ENCODE measurements at places on chromosomes 2 and 18. TPM values are rescaled to one million over a fixed set of nuclear protein-coding genes. Genes with fewer than 3 reads are reported as not detected.

DNA sequence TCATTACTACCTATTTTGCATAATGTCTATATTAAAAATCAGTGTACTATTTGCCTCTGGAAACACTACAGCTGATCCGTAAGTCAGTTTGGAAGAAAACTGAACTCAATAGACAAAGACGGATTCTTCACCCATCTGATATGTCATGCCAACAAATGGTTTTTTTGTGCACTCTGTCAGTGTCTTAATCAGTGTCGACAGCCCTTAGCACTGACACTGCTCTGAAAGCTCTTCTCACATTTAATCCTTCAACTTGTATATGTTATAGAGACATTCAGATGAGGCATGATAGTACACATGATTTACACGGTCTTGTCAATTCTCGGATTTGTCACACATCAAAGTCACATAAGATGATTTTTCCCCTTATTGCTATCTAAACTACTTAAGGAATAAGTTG lies 347.5 kb upstream of the GALNT5 start:
- no peak for DNase-seq

Gene SCG2
- total RNA-seq, result not detected

DNA sequence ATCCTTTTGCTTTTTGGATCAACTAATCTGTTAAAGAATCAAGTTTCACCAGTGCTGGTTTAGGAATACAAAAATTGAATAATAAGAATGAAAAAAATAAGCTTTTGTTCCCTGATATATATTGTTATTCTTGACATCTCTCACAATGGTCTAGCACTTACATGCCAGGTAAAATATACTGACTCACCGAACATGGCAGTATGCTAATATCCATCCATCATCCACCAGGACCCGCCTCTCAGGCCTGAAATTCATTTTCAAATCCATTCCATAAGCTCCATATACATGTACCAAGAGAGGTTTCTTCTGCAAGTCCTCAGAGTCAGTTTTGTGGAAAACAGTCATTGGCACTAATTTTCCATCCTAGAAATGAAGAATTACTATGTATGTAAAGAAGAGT lies 32.5 kb downstream of the PREPL start:
- DNase-seq, result no peak

DNA sequence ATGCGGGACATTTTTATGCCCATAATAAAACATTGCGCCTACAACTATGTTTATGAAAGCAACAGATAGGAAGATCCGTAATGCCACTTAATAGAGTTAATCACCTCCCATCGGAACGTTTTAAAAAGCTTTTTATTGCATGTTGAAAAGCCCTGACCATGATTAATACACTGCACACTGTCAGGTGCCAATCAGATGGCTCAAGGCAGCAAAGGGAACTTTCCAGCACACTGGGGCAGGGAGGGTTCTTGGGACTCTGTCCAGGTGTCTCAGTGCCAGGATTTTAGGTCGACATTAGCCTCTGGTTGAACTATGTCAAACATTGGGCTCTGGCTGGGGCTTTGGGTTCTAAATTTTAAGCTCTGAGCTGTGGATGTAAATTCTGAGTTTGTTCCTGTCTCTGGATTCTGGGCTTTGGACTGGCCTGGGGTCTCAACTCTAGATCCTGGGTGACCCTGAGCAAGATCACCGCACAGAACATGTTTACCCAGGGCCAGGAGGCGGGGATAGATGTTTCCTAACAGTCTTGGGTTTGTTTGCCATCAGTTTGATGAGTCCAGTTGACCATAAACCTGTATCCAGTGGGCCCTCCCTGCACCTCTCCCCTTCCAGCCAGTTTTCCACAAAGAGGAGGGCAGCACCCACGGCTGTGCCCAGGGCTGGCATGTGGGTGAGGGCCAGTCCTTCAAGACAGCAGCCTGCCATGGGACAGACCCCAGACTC lies 262.7 kb downstream of the ATAD2B start:
- no peak for DNase-seq

GRCh38 chr2:189442468-189442867 lies 1.2 kb downstream of the WDR75 start:
- DNase-seq, result peak; percentile 49

- no peak for DNase-seq
Measured at GRCh38 chr2:6081955-6082624, 389.9 kb downstream of the SOX11 start.

- no peak for DNase-seq
Measured at GRCh38 chr2:2230433-2230817, 100.7 kb downstream of the MYT1L start.

Gene NOSTRIN
- total RNA-seq, result not detected

Gene CNNM3
- 31.2 TPM for total RNA-seq

DNA sequence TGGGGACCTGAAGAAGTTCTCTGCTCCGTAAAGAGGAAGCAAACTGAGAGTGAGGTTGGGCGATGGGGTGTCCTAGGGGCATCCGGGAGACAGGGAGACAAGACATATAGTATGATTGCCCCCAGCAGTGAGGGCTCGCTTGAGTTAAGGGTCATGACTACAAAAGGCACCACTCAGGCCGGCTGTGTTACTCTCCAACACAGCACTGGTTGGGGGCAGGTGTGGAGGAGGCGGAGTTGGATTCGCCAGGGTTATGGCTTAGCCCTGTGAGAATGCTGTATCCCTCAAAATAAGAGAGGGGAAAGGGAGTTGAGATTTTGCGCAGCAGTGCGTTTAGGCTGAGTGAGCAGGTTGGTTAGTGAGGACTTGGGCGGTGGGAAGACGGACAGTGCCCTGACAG lies 12.0 kb downstream of the DYSF start:
- no peak for DNase-seq

DNA sequence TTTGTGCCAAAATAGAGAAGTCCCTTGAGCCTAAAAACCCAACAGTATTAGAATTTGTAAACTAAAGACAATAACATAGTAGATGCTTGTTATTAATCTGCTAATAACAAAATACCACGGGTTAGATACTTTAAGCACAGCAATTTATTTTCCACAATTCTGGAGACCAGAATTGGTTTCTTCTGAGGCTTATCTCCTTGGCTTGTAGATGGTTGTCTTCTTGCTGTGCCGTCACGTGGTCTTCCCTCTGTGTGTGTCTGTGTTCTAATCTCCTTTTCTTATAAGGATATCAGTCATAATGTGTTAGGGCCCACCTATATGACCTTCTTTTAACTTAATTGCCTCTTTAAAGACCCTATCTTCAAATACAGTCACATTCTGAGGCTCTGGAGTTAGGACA lies 260.1 kb downstream of the CYRIA start:
- DNase-seq, result no peak

GRCh38 chr2:8393506-8393905 lies 288.4 kb upstream of the ID2 start:
- no peak for DNase-seq

Gene TGIF1
- total RNA-seq, result 46.3 TPM

Gene ASAP2
- total RNA-seq, result 0.26 TPM

Gene ESPNL
- 0.21 TPM for total RNA-seq
